Dorsolateral prefrontal cortex (tissue), 122 donors: ENCODE measurements at places on chromosomes 2 and 18.

DNA sequence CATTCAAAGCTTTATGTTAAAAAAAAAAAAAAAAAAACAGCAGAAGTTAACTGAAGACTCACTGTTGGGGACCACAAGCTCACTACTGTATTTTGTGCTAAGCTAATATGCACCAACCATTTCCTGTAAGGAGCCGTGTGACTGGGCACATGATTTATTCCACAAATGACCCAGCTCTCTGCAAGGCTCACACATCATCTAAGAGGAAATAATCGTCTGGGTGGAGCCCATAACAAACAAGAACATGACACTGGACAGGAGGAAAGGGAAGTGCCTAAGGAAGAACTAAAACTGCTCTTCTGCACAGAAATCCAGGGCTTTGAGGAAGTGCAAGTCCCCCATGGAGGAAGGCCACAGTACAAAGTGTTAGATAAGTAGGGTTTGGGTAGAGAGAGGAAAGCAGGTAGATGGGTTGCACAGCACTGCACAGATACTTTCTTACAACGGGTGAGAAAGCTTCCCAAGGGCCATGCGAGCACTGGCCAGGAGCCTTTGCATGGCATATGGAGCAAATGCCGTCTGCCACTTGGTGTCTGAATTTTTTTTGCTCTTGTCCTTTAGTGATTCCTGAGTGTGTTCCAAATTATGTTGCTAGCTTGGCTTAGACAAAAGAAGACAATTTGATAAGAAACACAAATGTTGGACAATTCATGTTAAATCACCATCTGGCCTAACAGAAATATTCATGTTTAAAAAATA is 24.4 kb downstream of the NFE2L2 start:
- DNase-seq, result peak; percentile 30

DNA sequence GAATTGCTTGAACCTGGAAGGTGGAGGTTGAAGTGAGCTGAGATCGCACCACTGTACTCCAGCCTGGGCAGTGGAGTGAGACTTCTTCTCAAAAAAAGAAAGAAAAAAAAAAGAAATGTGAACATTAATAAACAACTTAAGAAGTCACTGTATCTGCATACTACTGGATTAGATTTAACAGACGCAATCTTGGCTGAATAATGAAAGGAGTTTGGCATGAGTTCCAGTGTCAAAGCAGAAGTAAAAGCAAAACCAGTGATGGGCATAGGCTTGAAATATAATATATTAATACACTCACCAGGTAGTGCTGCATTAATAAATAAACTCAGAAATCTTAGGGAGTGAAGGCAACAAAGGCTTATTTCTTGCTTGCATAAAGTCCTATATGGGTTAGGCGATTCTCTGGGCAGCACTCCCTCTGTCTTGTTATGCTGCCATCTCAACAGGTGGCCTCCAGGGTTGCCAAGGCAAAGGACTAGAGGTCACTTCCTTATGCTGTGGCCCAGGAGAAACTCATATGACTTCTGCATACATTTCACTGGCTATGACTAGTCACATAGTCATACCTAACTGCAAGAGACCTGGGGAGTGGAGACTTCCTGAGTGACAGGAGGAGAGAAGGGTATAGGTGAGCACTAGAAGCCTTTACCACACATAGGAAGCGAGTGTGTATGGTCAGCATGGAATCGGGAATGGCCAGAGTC is 296.2 kb upstream of the SPRED2 start:
- no peak for DNase-seq

DNA sequence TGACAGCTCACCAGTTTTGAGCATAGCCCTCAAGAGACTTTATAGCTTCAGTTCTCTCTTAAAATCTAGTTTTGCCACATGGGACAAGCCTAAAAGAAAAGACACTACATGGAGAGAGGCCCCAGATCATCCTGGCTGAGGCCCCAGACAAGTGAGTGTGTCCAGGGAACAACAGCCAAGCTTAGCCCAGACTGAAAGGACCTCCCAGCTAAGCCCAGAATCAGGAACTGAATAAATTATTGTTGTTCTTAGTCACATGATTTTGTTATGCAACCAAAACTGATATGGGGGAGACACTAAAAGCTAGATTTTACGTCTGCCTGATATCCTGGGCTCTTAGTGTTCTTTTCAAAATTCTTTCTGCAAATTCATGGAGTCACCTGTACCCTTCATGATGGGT is 29.3 kb upstream of the LBH start:
- DNase-seq, result no peak

DNA sequence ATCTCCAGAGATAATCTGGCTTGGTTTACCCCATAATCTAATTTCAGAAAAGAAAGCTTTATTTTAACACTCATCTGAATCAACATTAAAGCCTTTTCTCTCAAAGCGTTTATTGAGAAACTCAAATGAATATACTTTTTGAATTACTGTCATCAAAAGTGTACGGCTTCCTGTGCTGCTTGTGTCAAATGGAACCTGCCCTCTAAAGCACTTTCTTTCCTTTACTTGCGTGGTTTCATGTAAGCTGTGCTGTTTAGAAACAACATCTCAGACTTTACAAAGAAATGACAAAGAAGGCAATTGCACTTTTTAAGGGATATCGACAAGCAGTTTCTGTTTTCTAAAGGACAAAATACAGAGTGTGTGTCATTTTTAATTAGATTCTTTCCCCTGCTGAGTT is 35.1 kb downstream of the CYBRD1 start:
- DNase-seq, result no peak

DNA sequence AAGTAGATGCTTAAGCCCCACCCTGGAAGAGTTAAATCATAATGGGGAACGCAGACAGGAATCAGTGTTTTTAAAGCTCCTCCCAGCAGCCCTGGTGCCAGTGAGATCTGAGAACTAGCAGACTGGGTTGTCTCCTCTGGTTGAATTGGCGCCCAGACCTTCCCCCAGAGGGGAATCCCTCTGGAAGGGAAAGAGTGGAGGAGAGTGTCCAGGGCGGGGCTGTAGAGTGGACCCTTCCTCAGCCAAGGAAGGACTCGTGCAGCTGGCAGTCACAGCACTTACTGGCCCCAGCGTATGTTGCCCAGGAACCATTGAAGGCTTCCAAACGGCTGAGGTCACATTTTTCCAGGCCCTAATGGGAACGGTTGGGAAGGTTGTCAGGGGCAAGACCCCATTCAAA is 62.5 kb downstream of the TGOLN2 start:
- no peak for DNase-seq

- no peak for DNase-seq
Measured at GRCh38 chr2:7077660-7078267, 160.6 kb downstream of the RNF144A start.

- DNase-seq, result peak; percentile 44
Measured at GRCh38 chr18:36297417-36298125, at the start of gene FHOD3. Gene FHOD3 (plus strand): TSS chr18:36297713. CDS start chr18:36297836, 123 bp downstream.

DNA sequence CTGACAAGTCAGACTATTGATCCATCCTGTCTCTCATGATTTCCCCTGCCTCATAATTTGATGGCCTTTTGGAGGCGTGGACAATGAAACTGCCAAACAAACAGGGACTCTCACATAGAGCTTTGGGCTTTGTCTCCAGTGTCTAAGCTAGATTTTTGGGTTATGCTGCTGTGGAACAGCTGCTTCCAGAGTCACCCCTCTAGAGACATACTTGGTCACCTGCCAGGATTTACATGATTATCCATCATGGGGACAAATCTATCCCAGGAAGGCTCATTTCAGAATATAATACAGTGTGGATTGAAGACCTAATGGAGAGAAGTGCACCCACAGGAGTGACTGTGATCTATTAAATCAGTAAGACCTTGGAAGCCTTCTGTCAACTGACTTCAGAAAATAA is 159.6 kb downstream of the SLC8A1 start:
- DNase-seq, result no peak

DNA sequence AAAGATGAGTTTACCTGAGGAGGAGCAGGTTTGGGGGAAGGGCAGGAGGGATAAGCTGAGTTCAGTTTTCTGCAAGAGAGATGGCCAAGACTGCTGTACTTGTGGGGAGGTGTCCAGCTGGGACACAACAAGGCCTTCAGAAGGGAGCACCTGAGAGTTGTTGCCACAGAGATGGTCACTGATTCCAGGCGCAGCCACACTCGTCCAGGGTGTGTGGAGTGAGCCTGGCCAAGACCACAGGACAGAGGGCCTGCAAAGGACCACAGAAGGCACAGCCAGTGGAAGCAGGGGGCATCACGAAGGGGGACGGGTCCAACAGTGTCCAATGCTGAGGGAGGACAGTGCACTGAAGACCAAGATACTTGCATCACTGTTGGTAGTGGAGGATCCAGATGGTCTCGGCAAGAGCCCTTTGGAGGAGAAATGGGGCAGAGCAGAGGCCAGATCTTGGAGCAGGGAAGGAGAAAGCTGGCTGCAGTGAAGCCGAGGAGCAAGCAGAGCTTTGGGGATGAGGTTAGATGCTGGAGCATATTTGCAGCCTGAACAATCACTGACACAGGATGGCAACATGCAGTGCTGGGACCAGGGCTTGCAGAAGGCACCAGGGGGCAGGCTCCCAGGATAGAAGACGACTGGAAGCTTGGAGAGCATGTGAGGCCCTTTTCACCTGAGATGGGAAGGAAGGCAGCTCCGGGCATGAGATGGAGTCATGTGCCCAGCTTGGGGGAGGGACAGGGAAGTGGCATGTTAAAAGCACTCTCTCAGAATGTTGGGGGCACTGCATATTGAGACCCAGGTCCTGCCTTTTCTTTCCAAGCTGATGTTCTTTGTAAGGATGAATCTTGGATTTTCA is 214.0 kb downstream of the CYP26B1 start:
- no peak for DNase-seq

DNA sequence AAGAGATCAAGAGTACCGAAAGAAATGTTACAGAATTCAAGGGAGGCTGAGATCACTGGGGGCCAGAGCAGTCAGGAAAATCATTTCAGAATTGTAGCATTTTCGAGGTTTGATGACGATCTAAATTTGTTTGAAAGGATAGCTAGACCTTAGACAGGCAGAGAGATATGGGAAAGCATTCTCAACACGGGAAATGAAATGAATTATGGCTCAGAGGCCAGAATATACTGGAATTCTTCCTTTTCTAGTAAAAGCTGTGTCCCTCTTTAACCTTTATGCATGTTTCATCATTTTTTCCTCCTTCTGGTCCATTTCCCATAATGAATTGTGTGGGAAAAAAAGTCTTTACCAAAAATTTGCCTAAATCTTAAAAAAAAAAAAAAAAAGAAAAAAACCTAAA is 78.8 kb downstream of the NABP1 start:
- no peak for DNase-seq

DNA sequence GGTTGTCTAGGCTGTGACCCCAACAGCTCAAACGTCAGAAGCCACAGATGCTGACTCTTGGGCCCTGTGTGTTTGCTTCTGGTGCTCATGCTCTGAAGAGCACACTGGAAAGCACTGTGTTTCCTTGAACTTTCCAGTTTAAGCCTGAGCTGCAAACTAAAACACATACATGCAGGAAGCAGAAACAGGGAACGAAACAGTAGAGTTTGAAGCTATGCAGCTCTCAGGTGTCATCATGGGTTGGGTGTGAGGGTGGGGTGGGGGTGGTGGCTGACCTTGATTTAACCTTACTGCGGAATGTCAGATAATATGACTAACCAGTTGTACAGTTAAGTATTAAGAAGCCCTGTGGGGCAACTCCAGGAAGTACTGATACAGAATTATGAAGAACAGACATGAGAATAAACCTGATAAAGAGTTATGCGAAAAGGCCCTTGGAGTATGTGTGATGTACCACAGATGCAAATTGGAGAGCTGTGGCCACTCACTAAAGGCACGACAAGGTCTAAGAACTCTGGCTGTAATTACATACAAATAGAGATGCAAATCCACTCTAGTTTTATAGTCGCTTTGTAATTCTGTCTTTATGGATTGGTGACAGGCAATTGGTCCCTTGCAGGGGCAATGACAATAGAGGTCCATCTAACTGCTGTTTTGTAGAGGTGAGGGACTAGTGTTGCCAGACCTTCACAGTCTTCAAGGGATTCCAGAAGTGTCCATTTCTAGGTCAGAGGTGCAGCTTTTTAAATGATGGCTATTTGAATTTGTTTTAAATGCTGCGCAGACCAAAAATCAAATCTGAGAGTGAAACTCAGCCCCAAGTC is 273.1 kb downstream of the NAPG start:
- DNase-seq, result no peak

DNA sequence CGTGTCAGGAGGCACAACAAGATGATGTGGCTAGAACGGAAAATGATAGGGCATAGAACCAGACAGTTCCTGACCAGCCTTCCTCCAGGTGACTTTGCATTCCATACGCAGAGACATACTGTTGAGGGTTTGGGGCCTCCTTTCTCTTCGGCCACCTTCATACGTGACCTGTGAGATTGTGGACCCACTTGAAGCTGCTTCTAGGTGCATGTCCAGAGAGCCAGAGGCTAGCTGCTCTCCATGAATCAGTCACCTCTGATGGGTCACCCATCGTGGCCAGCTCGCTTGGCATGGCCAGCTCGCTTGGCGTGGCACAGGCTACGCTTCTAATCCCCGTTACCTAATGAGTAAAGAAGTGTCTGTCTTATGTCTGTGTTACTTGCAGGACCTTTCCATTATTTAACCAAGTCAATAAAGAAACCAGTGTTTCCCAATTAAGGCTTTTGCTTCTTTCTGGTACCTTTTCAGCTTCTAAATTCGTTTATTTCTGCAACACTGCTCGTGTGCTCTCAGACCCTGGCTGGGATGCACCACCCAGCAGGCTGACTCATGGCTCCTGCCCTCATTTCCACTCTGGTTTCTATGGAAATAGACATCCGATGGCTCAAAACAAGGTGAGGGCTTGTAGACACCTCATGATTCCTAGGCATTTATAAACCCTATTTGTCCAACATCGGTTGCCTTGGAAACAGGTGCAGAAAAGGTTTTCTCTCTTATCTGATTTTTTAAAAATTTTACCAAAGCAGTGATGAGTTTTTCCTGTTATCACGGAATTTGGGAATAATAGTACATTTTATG is 86.7 kb upstream of the B3GNT7 start:
- peak; percentile 34 for DNase-seq

DNA sequence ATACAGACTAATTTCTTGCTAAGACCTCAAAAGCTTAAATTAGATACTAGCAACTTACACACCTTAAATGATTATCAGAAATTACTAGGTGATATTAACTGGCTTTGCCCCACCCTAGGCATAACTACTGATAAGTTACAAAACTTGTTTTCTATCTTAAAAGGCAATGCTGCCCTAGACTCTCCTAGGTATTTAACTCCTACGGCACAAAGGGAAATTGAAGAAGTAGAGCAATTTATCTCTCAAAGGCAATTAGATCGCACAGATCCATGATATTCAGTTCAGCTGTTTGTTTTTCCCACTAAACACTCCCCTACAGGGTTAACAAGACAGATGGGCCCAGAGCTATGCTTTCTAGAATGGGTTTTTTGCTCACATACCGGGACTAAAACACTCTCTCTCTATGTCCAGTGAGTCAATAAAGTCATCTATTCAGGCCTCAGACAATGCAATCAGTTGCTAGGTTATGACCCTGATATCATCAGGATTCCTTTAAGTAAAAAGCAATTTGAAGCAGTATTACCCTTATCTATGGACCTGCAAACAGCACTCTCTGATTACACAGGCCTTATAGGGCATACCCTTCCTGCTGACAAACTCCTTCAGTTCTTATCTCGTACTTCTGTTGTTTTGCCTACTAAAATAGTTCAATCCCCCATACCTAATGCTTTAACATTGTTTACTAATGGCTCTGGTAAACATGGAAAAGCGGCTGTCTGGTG is 14.3 kb downstream of the MAP3K2 start:
- DNase-seq, result no peak

GRCh38 chr2:239198221-239198620 is 202.6 kb downstream of the HDAC4 start:
- no peak for DNase-seq
